Smooth muscle cell of the umbilical artery (primary cell): ENCODE measurements at places on chromosomes 3 and 15. TPM values are rescaled to one million over a fixed set of nuclear protein-coding genes. Genes with fewer than 3 reads are reported as not detected.

The CCK gene
- 0.55 TPM in 1 of 2 replicates, not detected in the other for total RNA-seq

The P3H2 gene
- 12.5 and 24.8 TPM in 2 replicates for total RNA-seq

The SLC28A1 gene
- not detected in 2 replicates for total RNA-seq

The ADAMTS17 gene
- 0.30 and 0.37 TPM in 2 replicates for total RNA-seq

The SLC25A20 gene
- total RNA-seq, result 21.6 and 31.8 TPM in 2 replicates

The RPSA gene
- total RNA-seq, result 664 and 977 TPM in 2 replicates

The TCF12 gene
- total RNA-seq, result 38.9 and 59.4 TPM in 2 replicates

The GRAMD1C gene
- total RNA-seq, result 2.1 and 6.6 TPM in 2 replicates

The PCOLCE2 gene
- total RNA-seq, result 3.9 and 29.4 TPM in 2 replicates

The TGM4 gene
- not detected in 2 replicates for total RNA-seq

The LIPC gene
- total RNA-seq, result 3.6 TPM in 1 of 2 replicates, not detected in the other

The POC1A gene
- total RNA-seq, result 1.5 and 5.7 TPM in 2 replicates

The BDH1 gene
- total RNA-seq, result 1.2 and 1.4 TPM in 2 replicates

The AADACL2 gene
- total RNA-seq, result not detected in 2 replicates

The SLC6A1 gene
- total RNA-seq, result under 0.01 and 0.05 TPM in 2 replicates

The SCN11A gene
- total RNA-seq, result not detected in 2 replicates

The BUB1B gene
- 3.6 and 19.2 TPM in 2 replicates for total RNA-seq

The ERICH6 gene
- not detected in 2 replicates for total RNA-seq

The SLC12A1 gene
- not detected in 2 replicates for total RNA-seq

The HIGD2B gene
- total RNA-seq, result not detected in 2 replicates

The CHST13 gene
- not detected in 2 replicates for total RNA-seq

The FBXW12 gene
- not detected in 2 replicates for total RNA-seq

The TICRR gene
- total RNA-seq, result 1.2 and 4.9 TPM in 2 replicates

The ATP13A4 gene
- 0.46 and 0.89 TPM in 2 replicates for total RNA-seq

The CKMT1B gene
- total RNA-seq, result not detected in 2 replicates

The PXK gene
- total RNA-seq, result 21.8 and 37.4 TPM in 2 replicates

The ASB14 gene
- total RNA-seq, result 0.05 TPM in 1 of 2 replicates, not detected in the other

The SLC41A3 gene
- 43.7 and 53.7 TPM in 2 replicates for total RNA-seq

The CFAP100 gene
- total RNA-seq, result not detected in 2 replicates

The TRIM42 gene
- not detected in 2 replicates for total RNA-seq

The CNBP gene
- 187 and 233 TPM in 2 replicates for total RNA-seq

The PARP3 gene
- 10.4 and 31.0 TPM in 2 replicates for total RNA-seq

The RASGRP1 gene
- total RNA-seq, result 0.59 and 0.88 TPM in 2 replicates

The DNAJB8 gene
- not detected in 2 replicates for total RNA-seq

The HCLS1 gene
- 3.3 and 6.5 TPM in 2 replicates for total RNA-seq

The TRAT1 gene
- total RNA-seq, result not detected in 2 replicates

The SLC49A4 gene
- 15.0 and 22.6 TPM in 2 replicates for total RNA-seq

The LXN gene
- total RNA-seq, result 115 and 116 TPM in 2 replicates

The ZCWPW2 gene
- 0.74 and 1.2 TPM in 2 replicates for total RNA-seq

The GOLGA6A gene
- not detected in 2 replicates for total RNA-seq

The FMN1 gene
- under 0.01 and 0.88 TPM in 2 replicates for total RNA-seq

The SCG5 gene
- total RNA-seq, result 30.9 TPM in 2 replicates

The CKMT1A gene
- not detected in 2 replicates for total RNA-seq

The DISP2 gene
- total RNA-seq, result 0.09 and 0.30 TPM in 2 replicates

The LAMB2 gene
- total RNA-seq, result 896 and 1,055 TPM in 2 replicates

The PLCH1 gene
- 0.09 and 0.59 TPM in 2 replicates for total RNA-seq

The GPR171 gene
- not detected in 2 replicates for total RNA-seq

The DNAH1 gene
- 3.0 and 5.6 TPM in 2 replicates for total RNA-seq

The GP9 gene
- not detected in 2 replicates for total RNA-seq

The ZNF620 gene
- 0.30 and 0.92 TPM in 2 replicates for total RNA-seq

The CPNE9 gene
- not detected in 2 replicates for total RNA-seq

The IMP3 gene
- 57.8 and 97.7 TPM in 2 replicates for total RNA-seq

The SIDT1 gene
- not detected in 2 replicates for total RNA-seq

The ATP13A5 gene
- total RNA-seq, result not detected in 2 replicates

The C3orf85 gene
- total RNA-seq, result not detected in 2 replicates

The CCR1 gene
- not detected in 2 replicates for total RNA-seq
